ENCODE measurements at places on chromosomes 11 and 22.

- no peak for DNase-seq
Measured at GRCh38 chr11:1866226-1866625, 13.3 kb downstream of the LSP1 start.

DNA sequence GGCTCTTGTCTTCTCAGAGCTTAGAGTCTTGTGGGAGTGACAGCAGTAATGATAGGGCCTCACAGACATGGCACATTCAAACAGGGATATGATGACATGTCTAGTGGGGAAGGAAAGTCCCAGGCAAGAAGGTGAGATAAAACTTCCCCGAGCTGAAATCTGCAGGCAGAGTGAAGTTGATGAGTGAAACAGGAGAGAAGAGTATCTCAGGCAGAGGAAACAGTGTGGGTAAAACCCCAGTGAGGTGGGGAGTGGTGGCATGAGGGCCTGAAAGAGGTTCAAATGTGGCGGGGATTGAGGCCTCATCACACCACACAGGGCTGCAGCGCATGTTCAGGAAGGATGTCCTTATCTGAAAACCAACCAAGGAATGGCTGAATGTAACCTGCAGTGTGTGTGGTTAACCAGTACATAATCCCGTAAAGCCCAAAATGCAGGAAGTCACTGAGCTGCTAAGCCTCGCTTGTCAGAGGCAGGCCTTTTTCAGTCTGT is 153.8 kb upstream of the E2F8 start:
- no peak for DNase-seq

DNA sequence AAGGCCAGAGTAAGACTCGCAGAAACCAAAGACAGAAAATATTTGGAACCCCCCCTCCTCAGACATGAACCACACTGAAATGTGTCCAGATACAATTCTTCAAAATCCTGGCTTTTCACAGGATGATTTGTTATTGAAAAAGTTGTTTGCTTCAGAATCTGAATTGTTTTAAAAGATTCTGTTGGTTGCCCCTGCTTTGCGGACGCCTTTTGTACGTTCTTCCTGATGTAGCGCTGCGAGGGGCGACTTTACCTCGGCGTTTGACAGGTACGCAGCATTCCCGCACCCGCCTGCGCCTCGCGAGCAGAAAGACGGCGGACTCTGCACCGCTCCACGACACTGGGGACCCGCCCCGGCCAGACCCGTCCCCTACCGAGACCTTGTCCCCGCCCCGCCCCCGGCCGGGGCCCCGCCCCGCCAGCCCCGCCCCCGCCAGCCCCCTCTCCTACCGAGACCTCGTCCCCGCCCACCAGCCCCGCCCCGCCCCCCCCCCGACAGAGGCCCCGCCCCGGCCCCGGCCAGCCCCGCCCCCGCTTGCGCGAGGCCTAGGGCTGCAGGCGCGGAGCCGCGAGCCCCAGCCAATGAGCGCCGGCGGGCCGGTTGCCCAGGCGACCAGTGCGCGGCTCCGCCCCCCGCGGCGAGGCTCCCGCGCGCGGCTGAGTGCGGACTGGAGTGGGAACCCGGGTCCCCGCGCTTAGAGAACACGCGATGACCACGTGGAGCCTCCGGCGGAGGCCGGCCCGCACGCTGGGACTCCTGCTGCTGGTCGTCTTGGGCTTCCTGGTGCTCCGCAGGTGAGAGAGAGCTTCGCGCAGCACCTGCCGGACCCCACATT is at the start of gene GLB1L2:
TSS of gene GLB1L2 (plus strand) at position 635 of the 835 bp plus-strand sequence. CDS start at position 709, 74 bp downstream.
- peak; percentile 39 for DNase-seq

DNA sequence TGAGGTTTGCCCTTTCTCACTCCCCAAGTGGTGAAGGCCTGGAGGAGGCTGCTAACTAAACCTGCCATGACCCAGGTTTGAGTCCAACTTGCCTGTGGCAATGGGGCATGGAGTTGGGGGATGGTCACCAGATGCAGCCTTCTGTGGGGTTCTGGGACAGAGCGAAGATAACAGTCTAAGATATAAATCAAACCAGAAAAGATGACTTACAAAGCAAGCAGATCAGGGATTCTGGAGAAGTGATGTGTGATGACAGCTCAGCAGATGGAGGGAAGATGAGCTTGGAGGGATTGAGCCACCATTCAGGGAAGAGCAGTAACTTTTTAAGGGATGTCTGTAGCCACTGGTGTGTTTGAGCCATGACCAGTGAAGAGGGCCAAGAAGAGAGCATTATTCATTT is 63.6 kb downstream of the MTNR1B start:
- DNase-seq, result no peak

GRCh38 chr11:57746920-57747319 is 4.7 kb downstream of the BTBD18 start:
- no peak for DNase-seq

DNA sequence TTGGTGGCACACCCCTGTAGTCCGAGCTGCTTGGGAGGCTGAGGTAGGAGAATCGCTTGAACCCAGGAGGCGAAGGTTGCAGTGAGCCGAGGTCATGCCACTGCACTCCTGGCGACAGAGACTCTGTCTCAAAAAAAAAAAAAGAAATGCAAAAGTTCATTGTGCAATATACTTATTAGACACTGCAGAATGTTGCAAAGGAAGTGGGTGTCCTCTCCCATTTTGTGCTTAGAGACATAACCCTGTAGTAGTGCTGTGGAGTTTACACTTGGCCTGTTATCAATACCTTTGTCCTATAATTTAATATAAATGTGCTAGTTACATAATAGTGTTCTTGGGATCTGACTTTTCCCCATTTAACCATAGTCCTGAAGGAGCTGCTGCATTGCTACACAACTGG is 9.4 kb downstream of the BCL2L13 start:
- DNase-seq, result no peak

- no peak for DNase-seq
Measured at GRCh38 chr11:8913961-8914660, 3.1 kb downstream of the AKIP1 start.

- DNase-seq, result no peak
Measured at GRCh38 chr22:27737521-27737920, 64.0 kb downstream of the MN1 start.

GRCh38 chr11:69707176-69707575 is 3.4 kb upstream of the FGF19 start:
- DNase-seq, result no peak

DNA sequence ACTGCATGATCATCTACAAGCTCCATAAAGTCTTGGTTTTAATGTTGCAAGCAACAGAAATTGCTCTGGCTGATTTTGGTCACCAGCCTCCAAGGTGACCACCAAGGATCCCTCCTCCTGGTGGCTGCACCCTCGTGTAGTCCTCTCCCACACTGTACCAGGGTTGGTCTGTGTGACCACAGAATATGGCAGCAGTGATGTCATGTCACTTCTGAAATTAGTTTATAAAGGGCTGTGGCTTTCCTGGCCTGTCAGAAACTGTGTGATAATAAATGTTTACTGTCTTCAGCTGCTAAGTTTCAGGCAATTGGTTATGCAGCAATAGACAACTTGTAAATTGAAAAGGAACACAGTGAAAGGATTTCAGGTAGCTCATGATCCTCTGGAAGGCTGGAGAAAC is 5.3 kb upstream of the PRDM11 start:
- DNase-seq, result no peak

- peak; percentile 53 for DNase-seq
Measured at GRCh38 chr11:29093416-29094120, 923.3 kb downstream of the KCNA4 start.

DNA sequence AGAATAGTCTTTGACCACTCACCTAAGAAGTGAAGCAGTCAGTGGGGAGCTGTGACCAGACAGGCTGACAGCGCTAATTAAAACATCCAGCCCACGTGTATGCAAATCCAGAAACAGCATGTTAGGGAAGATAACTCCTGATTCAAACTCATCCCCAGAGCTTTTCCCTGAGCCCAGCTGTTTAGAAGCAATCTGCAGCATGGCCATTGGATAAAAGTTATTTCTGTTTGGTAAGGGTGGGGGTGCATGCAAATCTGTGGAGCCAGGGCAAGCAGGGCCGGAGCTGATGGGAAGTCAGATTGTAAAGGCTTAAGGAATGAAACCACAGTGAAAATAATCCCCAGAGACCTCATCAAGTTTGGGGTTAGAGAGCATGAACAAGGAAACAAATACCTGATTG is 247.9 kb upstream of the KIRREL3 start:
- DNase-seq, result no peak

GRCh38 chr11:131688048-131688693 is 317.8 kb downstream of the NTM start:
- DNase-seq, result no peak

- DNase-seq, result no peak
Measured at GRCh38 chr11:114482114-114482513, 42.8 kb downstream of the REXO2 start.

GRCh38 chr22:36678477-36678876 is 25.1 kb downstream of the CACNG2 start:
- DNase-seq, result no peak

DNA sequence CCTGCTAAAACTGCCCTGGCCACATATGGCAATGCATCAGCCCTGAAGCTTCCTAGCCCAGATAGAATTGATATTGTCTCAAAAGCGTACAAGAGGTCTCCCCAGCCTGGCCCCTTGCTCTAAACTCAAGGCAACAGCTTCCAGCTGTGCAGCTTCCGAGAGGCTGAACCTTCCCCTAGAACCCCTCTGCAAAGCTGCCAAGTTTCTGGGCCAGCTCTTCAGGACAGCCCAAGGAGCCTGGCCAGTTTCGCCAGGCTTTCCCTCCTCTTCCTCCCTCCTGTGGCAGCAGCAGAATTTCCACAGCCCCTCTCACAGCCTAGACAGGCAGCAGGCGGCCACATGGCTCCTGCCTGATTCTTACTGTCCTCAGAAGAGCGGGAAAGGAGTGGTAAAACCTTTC is 34.5 kb downstream of the NUMA1 start:
- DNase-seq, result no peak

- DNase-seq, result peak; percentile 38
Measured at GRCh38 chr11:86138958-86139357, 70.1 kb upstream of the PICALM start.

DNA sequence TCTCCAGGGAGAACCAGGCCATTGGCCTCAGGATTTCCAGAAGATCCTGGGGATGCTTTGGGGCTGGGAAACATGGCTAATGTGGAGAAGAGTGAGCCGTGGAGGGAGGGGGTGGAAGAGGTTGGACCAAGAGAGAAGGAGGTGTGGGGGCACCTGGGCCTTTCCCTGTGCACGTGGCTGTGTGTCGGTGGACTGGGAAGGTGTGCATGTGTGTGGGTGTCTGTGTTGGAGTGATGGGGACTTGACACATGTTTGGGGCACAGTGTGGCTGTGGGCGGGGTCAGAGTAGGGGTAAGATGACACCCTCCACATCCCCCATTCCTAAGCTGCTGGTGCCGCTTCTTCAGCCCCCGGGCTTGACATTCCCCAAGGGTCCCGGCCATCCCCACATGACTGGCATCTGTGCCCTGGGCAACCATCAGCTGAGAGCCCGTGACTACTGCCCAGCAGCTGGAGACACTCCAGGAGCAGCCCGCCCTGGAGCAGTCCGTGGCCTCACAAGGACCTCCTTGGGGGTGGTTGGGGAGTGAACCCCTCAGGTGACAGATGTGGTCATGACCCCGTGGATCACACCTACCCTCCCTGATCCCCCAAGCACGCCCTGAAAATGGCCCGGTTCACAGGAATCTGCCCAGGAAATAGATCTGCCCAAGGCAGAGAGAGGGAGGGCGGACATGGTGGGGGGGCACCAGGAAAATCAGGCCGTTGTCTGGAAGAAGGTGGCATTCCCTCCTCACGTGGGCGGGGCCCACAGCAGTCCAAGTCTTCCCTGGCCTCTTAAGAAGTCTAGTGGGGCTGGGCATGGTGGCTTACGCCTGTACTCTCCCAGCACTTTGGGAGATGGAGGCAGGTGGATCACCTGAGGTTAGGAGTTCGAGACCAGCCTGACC is 34.8 kb upstream of the SOX10 start:
- DNase-seq, result no peak
